Skin of body (tissue), 3 donors: ENCODE measurements at places on chromosomes 7 and 10. TPM values are rescaled to one million over a fixed set of nuclear protein-coding genes. Genes with fewer than 3 reads are reported as not detected.
A peak's percentile ranks its signal among the peaks of the same experiment; 100 is the strongest.

Gene AKR1C3
- total RNA-seq, result 2.6 TPM

GRCh38 chr7:101614098-101614938 lies 14.8 kb downstream of the MYL10 start:
- DNase-seq, result no peak

GRCh38 chr7:45211066-45211465 lies 53.5 kb downstream of the RAMP3 start:
- DNase-seq, result peak; percentile 3

GRCh38 chr7:157526005-157526912 lies 189.5 kb downstream of the DNAJB6 start:
- DNase-seq, result no peak

DNA sequence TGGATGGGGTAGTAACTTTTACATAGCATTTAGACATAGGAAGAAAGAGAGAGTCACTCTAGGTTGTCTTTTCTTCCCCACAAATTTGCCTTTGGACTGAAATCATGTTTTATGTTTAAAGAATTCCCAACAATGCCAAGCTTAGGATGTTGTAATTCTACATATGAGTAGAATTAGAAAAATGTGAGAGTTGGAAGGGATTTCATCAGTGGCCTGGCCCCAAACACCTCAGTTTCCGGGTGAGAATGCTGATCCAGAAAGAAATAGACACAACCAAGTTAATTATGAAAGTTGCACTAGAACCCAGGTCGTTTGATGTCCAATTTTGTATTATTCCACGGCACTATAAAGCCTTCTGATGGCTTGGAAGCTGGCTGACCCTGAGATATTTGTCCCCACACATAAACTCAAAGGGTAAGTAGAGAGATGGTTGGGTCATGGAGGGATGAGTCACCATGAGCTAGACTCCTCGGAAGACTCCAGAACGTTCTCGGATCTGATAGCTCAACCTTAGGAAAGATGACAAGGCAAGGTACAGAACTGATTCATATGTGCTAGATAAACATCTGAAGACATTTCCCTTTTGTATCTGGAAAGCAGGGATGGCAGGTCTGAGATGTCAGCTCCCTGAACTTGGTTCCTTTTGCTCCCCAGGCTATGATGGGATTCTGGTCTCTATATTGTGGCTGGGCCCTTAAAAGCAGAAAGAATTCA lies 48.8 kb upstream of the SLC35B4 start:
- DNase-seq, result no peak

GRCh38 chr10:33238643-33239042 lies 95.8 kb downstream of the NRP1 start:
- no peak for DNase-seq

DNA sequence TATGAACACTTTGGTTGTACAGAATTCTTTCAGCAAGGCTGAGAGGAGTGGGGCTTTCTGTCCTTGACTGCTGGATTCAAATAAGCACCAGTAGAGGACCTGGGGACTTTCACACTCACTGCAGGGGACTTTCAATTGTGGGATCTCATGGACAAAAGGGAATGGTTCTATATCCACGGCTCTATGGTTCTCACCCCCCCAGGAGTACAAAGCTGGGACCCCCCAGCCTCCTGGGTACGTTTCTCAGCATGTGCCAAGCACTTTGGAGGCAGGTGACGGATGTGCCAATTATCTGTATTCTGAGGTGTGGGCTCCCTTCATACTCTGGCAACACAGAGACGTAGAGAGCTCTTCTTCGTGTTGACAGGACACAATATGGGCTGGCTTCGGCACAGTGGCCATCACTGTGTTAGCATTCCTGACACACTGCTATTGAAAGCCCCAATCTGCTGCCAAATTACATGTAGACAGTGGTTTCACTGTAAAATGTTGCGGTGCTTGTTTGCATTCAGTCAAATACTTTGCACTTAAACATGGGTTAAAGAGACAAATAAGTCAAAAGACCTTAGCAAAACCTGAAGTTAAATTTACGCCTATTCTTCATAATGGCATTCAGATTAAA lies 92.7 kb upstream of the SAMD8 start:
- DNase-seq, result no peak
